ENCODE measurements at places on chromosomes 3 and 15.

- DNase-seq: no peak
These were observed 325.3 kb upstream of the DPH6 start for GRCh38 chr15:35871282-35871681.

DNA sequence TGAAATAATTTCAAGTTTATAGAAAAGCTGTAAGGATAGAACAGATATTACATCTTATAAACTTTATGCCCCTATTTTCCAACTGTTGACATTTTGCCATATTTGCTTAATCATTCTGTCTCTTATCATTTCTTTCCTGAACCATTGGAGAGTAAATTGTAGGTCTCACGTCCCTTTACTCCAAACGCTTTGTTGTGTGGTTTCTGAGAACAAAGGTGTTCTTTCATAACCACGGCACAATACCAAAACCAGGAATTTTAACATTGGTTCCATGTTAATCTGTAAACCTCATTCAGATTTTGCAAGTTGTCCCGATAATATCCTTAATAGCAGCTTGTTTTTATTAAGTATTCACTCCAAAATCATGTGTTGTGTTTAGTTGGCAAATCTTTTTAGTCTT lies 134.8 kb downstream of the AKAP13 start:
- DNase-seq: no peak

GRCh38 chr15:59904450-59905135 lies 99.5 kb upstream of the FOXB1 start:
- DNase-seq: no peak

DNA sequence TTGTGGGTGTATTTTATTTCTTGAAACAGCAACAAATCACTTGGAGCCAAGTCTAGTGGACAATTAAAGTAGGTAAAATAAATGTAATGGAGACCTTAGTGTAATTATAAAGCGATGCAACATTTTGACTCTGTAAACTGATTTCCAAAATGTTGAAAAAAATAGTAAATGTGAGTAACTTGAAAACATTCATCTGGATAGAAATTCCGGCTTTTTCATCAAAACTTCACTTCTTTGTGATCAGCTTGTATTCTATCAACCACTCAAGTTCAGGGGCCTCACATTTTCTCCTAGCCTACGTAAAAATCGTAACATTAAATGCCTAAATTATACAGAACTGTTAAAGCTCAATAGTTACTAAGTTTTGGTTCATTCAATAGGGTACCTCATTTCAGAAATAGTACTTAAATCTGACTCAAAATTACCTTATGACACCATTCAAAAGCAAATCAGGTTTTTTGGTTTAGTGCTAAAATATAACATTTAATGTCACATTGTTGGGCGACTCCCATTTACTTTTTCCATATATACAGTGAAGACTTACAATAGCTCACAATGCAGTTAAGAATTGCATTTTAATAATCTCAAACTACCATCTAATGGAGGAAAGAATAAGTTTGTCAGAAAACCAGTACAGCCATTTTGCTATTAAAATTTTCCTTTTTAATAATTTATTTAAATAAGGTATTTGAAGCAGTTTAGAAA lies 12.7 kb downstream of the CCNL1 start:
- DNase-seq: no peak

DNA sequence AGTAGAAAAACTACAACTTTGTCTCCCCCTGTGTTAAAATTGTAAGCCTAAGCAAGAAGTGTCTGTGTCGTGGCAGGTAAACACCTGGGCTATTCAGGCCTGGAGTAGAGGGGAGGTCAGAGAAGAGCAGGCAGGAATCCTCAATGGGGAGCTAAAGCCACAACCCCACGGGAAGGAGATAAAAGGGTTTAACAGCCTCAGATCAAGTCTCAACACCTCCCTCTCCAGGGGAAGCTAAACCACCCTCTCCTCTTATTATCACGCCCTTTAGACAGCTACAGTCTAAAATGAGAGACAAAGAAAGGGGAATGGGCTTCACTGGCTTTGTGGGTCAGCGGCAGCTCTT lies 11.6 kb downstream of the ETV5 start:
- no peak for DNase-seq

DNA sequence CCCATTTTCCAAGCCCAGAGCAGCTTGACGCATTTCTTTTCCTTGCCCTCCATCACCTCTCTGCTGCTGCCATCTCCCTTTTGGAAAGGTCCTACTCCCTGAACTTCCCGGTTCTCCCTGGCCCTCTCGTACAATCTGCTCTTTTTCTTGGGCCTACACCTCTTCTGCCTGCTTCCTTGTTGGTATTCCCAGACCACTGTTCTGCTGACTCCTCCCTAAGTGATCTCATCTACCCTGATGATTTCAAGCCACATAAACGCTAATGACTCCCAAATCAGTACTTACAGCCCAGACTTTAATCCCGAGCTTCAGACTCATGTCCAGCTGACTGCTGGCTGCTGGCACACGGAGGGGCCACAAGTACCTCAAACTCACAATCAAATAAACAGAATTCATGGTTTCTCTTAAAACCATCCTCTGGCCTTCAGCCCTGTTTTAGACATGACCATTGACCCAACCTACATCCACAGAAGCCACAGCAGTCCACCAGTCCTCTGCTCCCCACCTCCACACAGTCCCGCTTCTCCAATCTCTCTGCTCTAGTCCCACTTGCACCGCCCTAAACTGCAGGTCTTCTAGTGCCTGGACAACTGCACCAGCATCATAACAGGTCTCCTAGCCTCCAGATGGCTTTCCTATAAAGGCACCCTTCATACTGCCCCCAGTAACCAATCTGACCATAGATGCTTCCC lies 57.6 kb downstream of the AAGAB start:
- DNase-seq: no peak

- DNase-seq: no peak
These were observed 1006.7 kb upstream of the ALCAM start for GRCh38 chr3:104360038-104360437.

DNA sequence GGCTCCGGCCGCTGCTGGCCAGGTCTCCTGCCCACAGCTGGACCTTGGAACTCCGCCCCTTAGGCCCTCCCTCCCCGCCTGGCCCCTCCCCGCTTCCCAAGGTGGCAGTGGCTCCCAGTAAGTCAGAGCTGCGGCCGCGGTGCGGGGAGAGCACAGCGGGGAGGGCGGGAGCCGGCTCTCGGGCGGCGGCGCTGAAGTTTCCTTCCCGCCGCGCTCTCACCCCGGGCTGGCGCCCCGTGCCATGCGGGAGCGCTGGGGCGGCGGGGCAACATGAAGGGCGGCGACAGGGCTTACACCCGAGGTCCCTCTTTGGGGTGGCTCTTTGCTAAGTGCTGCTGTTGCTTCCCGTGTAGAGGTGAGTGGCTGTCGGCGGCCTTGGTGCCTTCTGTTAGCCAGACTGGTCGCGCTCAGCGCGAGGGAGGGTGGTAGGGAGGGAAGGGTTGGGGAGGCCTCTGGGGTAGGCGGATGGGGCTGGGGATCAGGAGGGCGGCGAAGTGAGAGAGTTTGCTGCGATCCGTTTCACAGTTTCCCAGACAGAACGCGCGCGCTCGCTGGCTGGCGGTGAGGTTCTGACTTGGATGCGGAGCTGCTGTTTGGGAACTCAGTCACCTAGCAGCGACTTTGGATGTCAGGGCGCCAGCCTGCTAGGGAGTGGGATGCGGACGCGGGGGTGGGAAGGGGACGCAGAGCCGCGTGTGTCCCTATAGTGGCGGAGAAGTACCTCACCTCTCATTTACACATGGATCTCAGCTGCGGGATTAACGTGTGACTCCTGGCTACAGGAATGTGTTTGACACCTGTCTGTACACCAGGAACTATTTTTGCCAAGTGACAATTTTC lies 145.5 kb upstream of the UMPS start:
- DNase-seq: no peak

- no peak for DNase-seq
These were observed 224.8 kb downstream of the FAM43A start for GRCh38 chr3:194910414-194910984.
